ENCODE measurements at places on chromosomes 4 and X.

DNA sequence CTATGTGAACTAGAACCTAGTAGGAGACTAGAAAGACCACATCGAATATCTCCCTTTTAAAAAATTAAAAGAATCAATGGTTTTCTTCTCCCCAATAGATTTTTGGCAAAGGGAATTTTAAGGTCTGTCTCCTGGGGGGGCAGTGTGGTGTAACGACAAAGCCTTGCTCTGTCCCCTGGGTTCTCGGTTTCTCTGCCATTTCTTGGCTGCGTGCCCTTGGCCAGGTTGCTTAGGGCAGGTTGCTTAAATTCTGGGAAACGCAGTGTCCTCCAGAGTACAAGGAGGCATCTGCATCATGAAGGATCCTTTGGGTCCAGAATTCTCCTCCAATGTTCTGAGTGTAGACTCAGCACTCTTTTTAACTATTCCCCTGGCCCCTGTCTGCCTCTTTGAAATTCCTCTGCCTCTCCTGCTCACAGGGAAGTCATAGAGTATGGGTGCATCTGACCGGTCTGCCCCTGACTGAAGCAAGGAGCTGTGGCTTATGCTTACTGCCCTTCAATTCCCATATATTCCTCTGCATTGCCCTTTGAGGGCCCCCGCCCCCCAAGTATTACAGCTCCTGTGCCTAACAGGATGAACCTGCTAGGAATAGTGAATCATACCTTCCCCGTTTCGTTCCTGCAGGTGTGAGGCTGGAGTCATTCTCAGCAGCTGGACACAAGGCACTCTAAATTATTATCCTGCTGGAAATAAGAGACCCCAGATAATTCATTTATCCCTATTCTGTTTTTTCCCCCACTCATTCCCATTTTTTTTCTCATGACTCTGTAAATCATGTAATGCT lies 2.2 kb downstream of the KIT start:
- no peak for DNase-seq

GRCh38 chrX:16963216-16963615 lies 16.8 kb downstream of the REPS2 start:
- DNase-seq: peak; percentile 20

DNA sequence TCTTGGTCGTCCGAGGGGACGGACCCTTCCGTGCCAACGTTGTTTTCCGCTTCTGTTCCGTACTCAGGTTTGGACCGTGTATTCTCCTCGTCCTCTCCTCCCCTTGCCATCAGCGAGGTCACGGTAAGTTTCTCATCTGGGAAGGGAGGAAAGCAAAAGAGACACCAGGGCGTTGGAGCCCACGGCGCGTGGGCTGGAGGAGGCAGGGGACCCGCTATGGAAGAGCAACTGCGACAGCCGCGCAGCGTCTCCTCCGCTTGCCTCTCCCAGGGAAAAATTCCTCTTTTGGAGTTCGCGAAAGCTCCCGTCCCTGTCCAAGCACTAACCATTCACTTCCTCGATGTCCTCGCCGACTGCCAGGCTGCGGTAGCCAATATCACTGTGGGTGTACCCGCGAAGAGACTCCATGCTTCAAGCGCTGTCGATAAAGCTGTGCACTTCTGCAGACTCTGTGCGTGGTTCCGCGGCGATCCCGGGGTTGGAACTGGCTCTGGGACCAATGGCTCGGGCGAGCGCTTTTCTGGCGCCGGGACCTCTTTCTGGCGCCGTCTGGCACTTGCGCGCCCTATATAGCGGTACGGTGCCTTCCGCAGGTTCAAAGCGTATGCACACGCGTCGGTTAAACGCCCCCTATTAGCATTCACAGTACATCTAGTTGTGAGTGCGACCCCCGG lies at the start of gene ESX1:
TSS of gene ESX1 (minus strand) at position 492 of the 674 bp plus-strand sequence. CDS start at position 408, 84 bp downstream.
- DNase-seq: no peak

DNA sequence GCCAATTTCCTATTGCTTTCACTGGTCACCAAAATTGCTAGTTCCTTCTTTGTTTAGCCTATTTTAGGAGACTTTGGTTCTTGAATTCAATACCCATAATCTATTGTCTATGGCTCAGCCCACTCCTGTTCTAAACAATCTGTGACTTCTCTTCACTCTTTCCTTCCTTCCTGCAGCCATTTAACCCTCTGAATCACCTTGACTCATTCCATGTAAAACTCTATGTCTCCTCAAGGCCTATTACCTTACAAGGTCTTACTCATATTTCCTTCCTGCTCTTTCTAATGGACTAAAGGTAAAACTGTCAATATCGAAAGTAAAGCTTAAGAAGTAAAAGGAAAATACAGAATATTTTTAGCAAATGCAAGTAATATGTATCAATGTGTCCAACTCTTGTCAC lies 301.6 kb downstream of the ARHGAP24 start:
- peak; percentile 62 for DNase-seq

- no peak for DNase-seq
These were observed 909.2 kb upstream of the PRKX start for GRCh38 chrX:4622486-4623167.

GRCh38 chr4:172899861-172900260 lies 268.8 kb upstream of the GALNT7 start:
- no peak for DNase-seq

GRCh38 chrX:112774651-112775293 lies 65.9 kb downstream of the AMOT start:
- no peak for DNase-seq

DNA sequence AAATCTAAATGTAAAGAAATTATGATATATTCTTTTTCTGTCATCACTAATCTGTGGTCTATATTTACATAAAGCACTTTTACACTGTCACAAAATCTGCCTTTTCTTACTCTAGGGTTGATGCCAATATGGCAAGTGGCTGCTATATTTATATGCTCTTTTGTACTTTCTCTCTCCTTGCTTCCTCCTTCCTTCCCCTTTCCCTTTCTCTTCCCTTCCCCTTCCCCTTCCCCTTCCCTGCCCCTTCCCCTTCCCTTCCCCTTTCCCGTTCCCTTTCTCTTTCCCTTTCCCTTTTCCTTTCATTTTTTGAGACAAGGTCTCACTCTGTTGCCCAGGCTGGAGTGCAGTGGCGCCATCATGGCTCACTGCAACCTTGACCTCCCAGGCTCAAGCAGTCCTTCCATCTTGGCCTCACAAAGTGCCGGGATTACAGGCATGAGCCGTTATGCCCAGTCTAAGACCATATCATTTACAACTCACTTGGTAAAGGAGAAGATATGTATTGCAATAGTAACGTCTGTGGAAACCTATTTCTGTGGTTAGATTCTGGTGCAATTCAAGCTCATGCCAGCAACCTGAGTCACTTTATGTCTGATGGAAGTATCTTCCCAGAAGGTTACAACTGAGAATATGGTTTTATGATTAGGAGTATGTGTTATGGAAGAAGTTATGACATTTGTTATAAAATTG lies 13.9 kb upstream of the PLAC8 start:
- DNase-seq: peak; percentile 88

- no peak for DNase-seq
These were observed 7.7 kb upstream of the THOC2 start for GRCh38 chrX:123740536-123740935.

DNA sequence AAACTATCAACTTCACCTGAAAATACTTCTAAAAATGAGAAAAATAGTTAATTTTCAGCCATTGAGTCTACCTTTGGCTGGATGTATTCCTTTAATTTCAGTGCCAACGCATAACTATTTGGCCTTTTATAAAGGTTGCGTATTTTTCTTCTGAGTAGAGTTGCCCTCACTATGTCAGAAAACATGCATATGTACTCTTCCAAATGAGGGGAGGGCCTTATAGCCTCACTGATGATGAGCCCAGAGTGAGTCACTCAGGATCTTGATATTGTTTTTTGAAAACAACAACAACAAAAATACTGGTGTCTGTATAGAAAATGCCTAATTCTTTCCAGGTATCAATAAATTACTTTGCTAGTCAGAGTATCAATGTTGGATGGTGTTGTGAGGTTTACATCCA lies 349.3 kb downstream of the FBXO8 start:
- DNase-seq: no peak

- no peak for DNase-seq
These were observed 1841.0 kb upstream of the PCDH7 start for GRCh38 chr4:28879178-28879577.

- DNase-seq: no peak
These were observed 19.0 kb downstream of the DGKQ start for GRCh38 chr4:954211-955020.

GRCh38 chr4:88033309-88033708 lies 25.9 kb downstream of the PKD2 start:
- peak; percentile 35 for DNase-seq

DNA sequence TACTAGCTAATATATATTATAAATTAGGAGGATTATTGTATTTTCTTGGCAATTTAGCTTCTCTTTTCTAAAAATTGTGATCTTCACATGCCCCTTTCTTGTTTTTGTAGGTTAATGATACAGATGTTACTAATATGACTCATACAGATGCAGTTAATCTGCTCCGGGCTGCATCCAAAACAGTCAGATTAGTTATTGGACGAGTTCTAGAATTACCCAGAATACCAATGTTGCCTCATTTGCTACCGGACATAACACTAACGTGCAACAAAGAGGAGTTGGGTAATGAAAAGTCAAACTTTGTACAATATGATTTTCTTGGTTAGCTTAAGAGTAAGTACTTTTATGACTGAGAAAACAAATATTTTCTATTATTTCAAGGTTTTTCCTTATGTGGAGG lies 74.1 kb downstream of the SLC10A6 start:
- no peak for DNase-seq

DNA sequence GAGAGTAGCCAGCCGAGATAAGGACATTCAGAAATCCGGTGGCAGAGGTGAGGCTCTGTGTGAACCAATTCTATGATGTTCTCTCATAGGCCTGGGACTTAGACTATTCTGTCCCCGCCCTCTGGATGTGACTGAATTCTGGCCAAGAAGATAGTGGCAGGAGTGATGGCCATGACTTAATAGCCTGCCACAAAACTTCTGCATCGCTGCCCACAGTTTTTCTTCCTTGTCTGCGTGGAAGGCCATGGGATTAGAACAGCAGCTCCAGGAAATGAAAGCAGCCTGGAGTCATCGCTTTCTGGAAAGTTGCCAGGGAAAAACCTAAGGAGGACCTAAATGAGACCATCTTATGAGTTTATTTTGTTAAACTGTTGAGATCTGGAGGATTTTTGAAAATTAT lies 134.7 kb downstream of the F11 start:
- DNase-seq: no peak

DNA sequence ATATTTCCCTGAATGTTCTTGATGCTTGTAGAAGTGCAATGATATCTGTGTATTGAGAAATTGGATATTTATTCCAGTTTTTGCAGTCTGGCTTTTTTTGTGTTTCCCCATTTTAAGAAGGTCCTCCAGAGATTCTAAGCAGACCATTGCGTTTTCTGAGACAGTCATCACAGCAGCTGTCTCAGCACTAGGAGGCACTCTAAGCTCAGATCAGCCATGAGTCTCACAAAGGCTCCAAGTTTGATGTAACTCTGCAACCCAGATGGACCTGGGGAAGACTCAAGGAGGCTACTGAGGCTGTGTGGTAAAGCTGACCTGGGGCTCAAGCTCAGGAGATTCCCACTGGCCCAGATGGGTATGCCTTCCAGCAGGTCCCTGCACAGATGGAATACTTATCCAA lies 89.3 kb upstream of the CYLC1 start:
- DNase-seq: no peak

DNA sequence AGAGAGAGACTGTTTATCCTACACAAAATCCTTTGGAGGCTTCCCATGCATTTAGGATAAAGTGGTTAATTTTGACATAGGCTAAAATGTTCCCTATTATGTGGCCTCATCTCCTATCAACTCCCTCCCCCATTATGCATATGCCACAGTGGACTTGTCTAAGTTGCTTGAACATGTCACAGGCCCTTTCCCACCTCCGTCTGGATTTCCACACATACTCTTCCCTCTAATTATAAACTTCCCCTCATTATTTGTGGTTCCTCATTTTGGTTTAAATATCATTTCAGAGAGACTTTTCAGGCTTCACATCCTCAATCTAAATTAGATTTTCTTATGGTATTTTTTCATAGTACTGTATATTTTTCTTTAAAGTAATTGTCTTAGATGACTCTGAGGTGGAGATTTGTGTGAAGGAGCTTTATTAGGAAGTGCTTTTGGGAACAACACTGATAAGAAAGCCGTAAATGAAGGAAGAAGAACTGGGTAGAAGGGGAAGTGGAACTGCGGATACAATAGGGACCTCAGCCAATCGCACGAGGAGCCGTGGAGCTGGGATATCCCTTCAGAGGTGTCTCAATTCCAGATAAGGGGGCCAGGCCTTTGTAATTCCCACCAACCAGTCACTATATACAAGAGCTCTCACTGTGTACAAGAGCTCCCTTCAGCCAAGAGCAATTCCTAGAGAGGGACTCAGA lies 7.9 kb downstream of the C4orf17 start:
- no peak for DNase-seq

DNA sequence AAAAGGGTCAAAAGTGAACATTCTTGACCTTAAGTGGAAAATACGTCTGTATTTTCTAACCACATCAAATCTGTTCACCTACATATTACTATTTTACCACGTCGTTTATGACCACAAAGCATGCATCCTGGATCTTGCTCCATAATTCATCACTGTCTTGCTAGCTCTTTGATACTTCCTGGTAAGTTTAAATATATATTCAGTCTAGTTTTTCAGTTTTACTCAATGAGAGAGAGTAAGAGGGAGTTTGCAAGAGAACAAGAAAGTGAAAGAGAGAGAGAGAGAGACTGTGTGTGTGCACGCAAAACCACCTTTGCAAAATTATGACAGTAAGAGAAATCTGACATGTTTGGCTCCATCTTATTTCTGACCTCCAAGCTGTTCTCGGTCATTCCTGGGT lies 173.7 kb upstream of the GALNTL6 start:
- no peak for DNase-seq

DNA sequence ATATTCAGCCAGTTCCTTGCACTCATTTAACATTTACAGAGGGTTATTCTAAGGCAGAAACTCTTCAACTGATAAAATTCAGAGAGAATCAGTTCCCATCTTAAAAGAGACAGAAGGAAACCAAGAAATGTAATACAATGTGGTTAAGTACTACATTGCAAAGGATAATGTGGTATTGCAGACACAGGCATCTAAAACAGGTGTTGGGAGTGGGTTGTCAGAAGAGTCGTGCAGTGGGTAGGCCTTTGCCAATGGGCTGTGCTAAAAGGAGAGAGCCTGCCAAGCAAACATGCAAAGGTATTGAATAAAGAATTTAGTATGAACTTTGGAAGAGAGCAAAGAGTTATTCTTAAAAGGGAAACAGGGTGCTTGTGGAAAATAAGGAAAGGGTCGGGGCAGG lies 1044.4 kb upstream of the DIAPH2 start:
- no peak for DNase-seq

- no peak for DNase-seq
These were observed 171.5 kb upstream of the VEGFC start for GRCh38 chr4:176964116-176964691.

DNA sequence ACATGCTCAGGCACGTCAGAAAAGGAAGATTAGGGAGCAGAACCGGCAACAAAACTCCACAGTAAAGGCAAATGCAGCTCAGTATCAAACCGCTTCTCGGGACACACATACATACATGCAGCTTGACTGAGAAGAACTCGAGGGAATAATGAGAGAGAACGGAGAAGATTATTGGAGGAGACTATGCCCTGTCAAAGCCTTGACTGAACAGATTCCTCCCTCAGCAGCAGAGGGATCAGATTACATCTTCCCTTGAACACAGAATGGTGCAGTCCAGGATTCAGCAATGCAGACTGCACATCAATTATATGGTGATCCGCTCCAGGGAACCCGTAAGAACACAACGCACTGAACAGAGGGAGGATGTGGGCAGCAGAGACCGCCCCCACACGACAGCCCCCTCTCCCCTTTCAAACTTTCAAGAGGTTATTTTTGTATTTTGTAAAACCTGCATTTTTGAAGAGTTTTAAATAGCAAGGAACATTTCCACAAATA lies 183.2 kb downstream of the FBXW7 start:
- DNase-seq: peak; percentile 99

- DNase-seq: no peak
These were observed 47.6 kb upstream of the ADAD1 start for GRCh38 chr4:122331195-122331594.
